Hematopoietic multipotent progenitor cell treated with erythropoietin and hydrocortisone succinate and interleukin-3 and kit ligand, for 17 days (in vitro differentiated cells): ENCODE measurements at places on chromosomes 12 and 14.
A peak's percentile ranks its signal among the peaks of the same experiment; 100 is the strongest.

GRCh38 chr12:45223868-45224267 lies 8.0 kb downstream of the ANO6 start:
- DNase-seq = no peak

- no peak for DNase-seq
These were observed 38.4 kb downstream of the ZFHX2 start for GRCh38 chr14:23513005-23513817.

GRCh38 chr14:93317875-93318807 lies 14.7 kb downstream of the BTBD7 start:
- peak; percentile 67 for DNase-seq

- no peak for DNase-seq
These were observed 161.7 kb upstream of the EEA1 start for GRCh38 chr12:93090731-93091172.

GRCh38 chr14:96756745-96757144 lies 40.4 kb upstream of the VRK1 start:
- DNase-seq = no peak

- no peak for DNase-seq
These were observed 481.8 kb downstream of the TMEM117 start for GRCh38 chr12:44317651-44318126.

DNA sequence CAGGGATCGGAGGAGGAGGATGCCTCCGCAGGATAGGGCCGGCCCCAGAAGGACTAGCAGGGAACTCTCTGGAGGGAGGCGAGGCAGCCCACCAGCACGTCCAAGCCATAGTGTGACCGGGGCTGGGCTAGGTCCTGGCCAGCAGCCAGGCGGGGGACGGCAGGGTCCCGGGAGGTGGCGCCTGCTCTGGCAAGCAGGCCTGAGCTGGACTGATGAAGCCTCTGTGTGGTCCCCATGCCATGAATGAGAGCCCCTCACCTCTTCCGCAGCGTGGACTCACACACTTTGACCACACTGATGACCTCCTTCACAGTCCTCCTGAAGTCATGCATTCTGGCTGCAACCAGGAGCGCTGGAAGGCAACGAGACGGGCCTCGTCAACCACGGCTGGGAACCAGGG lies 19.8 kb upstream of the BTBD6 start:
- no peak for DNase-seq

DNA sequence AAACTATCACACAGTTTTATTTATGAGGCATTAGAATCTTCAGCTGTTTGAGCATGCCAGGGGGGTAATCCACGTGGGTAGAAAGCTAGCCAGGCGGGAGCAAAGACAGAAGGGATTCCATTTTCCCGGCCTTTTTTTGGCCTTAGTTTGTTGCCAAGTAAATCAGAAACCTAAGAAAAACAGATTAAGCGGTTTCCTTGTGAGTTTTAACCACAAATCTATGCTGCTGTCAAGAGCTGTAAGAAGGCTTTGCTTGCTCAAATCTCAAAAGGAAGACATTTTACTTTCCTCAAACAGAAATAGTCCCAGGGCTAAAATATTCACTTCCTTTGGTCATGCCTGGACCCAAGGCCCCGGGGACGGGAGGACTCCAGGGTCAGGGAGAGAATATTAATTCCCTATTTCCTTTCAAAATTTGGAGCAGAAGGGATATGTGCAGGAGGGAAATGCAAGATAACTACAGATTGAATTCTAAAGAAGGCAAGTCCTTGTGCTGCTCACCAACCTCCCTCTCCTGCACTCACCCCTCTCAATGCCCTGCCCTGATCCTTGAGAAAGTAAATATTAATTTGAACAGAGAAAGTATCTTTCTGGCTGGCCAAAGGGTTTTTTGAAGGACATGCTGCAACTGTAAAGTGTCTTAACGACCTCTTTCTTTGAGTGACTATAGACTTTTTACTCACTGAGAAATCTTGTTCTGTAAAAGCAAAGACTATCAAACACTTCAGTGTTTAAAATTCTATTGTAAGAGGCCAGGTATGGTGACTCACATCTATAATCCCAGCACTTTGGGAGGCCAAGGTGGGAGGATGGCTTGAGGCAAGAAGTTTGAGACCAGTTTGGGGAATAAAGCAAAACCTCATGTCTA lies 75.7 kb downstream of the HSD17B6 start:
- no peak for DNase-seq

DNA sequence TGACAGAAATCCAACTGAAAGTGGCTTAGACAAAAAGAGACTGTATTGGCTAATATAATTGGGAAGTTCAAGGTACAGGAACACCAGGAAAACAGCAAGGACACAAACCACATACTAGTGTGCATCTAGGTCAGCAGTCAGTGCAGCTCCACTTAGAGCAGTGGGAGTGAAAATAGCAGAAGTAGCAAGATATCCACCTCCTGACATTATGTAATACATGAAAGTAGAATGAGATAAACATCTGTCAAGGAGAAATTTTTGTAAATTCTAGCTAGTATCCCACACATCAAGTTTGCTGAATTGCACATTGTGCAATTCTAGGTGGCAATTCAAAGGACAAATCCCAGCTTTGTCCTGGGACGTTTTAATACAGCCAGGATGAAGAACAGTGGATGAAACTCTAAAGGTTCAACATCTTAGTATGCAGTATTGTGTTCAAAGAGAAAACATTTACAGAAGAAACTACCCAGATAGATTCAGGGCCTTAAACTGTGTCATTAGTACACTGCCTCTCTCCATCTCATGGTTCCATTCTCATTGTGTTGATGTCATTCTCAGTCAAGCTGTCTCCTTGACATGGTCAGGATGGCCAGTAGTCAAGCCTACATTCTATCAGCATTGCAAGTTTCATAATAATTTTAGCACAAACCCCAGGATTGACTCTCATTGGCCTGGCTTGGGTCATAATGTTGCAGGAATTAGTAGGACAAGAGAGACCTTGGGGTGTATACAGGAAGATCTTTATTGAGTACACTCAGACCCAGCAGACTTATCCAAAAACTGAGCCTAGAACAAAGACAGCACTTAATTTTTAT lies 56.8 kb downstream of the SDR9C7 start:
- DNase-seq = peak; percentile 36

DNA sequence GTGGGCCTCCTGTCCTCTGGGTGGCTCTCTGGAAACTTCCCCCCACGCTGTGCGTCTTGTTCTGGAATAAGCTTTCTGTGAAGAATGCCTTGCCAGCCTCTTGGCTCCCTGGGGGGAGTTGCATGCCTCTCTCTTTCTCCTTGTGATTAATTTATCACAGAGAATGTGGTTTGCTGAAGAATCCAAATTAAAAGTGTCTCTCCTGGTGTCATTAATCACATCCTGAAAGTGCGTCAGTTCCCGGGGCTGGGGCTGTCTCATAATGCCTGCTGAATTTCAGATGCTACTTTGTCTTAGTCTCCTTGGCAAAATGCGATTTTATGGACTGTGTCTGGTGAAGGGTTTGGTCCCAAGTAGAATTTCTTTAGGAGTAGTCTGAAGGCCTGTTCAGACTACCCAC lies 787.7 kb upstream of the TMEM132C start:
- no peak for DNase-seq

DNA sequence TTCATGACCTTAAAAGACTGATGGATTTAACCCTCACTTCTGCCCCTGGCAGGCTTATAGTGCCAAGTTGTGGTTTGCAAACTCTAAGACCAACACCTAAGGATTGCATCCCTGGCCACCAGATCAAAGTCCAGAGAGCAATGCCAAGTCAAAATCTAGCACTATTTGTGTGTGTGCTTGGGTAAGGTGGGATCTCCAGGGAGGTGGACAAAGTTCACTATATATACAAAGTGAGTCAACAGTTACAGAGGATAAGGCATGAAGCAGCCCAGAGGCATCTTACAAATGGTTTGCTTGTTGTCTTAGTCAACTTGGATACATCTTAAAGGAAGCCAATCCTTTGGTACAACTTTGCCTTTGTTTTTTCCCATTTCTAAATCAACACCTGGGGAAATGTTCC lies 137.3 kb downstream of the MSRB3 start:
- DNase-seq = no peak

DNA sequence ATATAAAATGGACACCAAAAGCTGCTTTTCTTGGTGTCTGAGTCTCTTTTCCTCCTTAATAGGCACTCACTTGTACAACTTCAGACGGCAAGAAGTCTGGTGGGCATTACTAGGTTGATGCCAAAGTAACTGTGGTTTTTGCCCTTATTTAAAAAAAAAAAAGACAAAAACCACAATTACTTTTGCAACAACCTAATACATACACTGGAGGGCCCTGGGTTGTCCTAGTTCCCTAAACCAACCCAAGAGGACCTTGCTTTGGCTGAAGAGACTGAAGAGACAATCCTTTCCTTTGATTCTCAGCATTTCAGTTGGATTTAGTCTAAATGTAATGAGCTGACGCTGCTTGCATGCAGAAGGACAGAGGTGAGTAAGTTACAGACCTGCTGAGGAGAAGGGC lies 16.2 kb upstream of the PLEKHG3 start:
- no peak for DNase-seq

DNA sequence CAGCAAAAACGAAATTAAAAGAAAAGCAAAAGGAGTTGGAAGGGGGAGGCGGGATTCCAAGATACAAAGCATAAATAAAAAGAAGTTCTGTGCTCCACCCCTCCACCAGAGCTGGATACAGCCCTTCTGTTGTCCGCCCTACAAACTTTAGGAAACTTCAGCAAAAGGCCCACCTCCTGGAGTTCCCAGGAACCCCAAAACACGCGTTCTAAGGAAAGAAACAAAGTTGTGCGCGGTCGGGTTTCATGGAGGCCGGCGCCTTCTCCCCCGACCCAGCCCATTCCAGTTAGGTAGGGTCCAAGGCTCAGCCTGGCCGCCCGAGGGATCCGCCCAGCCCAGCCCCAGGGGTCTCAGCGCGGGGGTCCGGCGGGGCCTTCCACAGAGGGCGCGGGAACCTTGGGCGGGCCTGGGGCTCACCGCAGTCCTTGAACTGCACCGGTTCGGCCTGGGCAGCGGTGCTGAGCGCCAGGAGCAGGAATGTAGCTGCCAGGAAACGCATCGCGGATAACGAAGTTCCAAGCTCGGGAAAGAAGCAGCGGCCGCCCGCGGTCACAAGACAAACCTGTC lies at the start of gene NPC2:
Gene NPC2 (minus strand): TSS at position 530 of the 567 bp plus-strand sequence. CDS start 31 bp downstream, at position 499.
- peak; percentile 17 for DNase-seq

GRCh38 chr14:53564870-53565269 lies 391.8 kb downstream of the BMP4 start:
- no peak for DNase-seq

GRCh38 chr12:34373926-34374325 lies 351.6 kb downstream of the ALG10 start:
- DNase-seq = no peak

GRCh38 chr12:130041983-130042812 lies 120.1 kb upstream of the FZD10 start:
- no peak for DNase-seq

- no peak for DNase-seq
These were observed 4.4 kb upstream of the GPHN start for GRCh38 chr14:66503532-66503931.

DNA sequence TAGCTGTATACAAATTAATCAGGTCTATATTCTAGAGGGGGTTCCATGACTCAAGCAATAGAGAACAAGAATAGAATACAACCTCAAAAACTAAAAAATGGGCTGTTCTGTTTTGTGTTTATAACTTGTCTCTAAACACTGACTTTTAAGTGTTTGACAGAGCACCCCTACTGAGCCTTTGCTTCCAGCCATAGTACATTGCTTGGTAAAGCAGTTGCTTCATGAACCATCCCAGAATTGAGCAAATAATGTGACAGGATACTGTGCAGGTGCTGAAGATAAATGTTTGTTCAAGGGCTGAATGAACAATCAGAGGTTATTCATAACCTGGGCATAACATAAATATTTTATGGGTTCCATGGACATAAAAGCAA lies 11.5 kb downstream of the SPTSSA start:
- no peak for DNase-seq

DNA sequence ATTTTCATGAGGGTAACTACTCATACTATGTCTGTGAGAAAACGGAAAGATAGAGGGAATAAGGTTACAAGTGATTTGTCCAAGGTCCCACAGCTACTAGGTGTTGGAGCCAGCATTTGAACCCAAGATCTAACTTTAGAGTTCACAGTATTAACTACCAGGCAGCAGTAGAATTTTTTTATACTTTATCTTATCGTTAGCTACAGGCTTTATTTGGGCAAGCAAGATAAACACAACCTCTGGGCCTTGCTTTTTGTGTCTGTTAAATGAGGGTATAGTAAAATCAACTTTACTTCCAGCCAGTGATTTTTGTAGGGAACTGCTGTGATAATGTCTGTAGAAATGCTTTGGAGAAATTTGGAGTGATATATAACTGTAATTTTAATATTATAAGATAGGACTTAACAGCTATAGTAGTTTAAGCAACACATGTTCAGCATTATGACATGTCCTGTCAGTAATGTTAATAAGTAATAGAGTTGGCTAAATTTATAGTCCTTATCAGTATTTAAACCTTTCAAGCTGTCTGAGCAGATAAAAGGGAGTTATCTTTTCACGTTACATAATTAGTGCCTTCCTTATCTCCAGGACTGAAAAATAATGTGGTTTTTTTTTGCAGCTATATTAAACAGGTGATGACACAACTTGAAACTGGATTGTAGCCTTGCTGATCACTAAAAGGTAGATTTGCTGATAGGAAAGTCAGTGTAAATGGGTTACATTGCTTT lies 12.8 kb downstream of the LEMD3 start:
- peak; percentile 37 for DNase-seq

- DNase-seq = no peak
These were observed 39.7 kb upstream of the BDKRB2 start for GRCh38 chr14:96164861-96165490.

GRCh38 chr14:66974397-66975025 lies 214.7 kb upstream of the GARIN2 start:
- no peak for DNase-seq

GRCh38 chr14:63457498-63457897 lies 85.7 kb downstream of the PPP2R5E start:
- DNase-seq = no peak

DNA sequence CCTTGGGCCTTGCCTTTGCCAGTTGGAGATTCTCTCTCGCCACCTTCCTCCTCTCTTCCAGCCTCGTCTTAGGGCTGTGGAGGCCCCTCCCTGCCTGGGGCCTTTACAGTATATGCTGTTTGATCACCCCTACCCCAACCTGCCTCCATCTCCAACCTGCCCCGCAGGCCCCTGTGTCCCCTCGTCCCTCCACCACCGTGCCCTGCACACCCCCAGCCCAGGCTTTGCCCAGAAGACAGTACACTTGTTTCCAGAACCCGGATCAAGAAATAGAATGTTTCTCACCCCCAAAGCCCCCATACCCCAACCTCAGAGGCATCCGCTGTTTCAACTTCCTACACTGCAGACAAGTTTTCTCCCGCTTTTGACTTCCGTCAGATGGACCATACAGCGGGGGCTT lies 202.3 kb upstream of the C14orf180 start:
- DNase-seq = no peak

DNA sequence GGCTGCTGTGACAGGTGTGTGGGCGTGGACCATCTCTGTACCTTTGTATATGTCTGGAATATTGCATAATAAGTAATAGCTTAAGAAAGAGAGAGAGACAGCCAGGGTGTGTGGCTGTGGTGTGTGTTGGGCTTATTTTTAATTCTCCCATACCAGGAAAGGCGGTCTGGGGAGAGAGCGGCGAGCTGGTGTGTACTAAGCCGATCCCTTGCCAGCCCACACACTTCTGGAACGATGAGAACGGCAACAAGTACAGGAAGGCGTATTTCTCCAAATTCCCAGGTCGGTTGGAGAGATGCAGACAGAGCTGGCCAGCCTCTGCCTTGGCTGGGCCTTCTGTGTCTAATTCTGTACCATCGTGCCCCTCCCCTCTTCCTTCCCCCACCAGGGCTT lies 63.9 kb downstream of the AACS start:
- no peak for DNase-seq

GRCh38 chr12:91143206-91143605 lies 31.9 kb upstream of the LUM start:
- DNase-seq = no peak

- no peak for DNase-seq
These were observed 4.0 kb downstream of the VPS37B start for GRCh38 chr12:122891661-122892525.
